ENCODE measurements at places on chromosomes 2 and 18.
A peak's percentile ranks its signal among the peaks of the same experiment; 100 is the strongest.

- DNase-seq, result no peak
These were observed 11.6 kb upstream of the MRPL19 start for GRCh38 chr2:75634945-75635344.

GRCh38 chr2:26455037-26455669 lies 22.8 kb downstream of the OTOF start:
- DNase-seq, result no peak

DNA sequence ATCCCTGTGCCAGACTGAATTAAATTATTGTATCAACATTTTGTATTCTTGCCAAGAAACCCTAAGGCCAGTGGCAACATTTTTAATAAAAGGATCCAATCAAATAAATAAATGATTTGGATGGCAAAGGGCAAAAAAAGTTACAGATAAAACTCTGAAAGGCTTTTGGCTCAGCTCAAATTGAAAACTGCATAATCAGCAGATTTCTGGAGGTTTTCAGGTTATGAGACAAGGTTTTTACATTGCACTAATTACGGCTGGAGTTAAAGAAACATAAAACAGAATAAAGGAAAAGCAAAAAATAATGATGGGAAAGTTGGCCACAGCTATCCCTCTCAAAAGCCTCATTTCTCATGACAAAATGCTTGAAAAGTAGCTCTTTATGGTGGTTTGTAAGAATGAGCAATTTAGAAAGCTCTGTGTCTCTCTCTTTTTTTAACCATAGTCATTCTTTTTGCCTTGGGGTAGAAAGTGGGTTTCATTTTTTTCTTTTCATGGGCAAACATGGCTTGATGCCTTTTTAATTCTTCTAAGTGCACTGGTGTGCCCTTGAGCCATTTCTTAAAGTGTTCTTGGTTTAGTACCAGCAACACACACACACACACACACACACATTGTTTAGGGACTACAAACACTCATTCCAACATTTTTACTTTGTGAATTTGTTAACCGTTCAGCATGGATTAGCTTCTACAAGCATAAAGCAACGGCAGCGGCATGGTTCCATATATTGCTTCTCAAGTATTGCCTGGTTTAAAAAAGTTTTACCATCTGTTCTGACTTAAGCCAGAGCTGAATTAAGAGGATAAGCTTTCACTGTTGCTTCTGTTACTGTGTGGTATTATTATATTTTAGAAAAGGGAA lies 747.1 kb upstream of the FSHR start:
- DNase-seq, result no peak

DNA sequence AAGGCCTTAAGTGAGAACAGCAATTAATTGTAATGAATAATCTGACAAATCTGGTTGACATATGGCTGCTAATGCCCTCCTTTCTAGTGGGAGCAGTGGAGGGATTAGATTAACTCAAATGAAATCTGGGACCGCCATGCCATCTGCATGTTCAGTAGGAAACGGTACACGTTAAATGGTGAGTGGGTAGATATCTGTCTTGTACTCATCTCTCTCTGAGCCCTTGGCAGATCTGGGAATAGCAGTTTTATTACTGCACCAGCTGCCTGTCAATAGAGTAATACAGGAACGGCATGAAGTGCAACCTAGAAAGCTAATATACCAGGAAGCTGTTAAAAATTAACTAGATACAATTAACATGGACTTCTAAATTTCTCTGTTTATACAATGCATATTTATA lies 258.8 kb downstream of the GPD2 start:
- DNase-seq, result no peak

DNA sequence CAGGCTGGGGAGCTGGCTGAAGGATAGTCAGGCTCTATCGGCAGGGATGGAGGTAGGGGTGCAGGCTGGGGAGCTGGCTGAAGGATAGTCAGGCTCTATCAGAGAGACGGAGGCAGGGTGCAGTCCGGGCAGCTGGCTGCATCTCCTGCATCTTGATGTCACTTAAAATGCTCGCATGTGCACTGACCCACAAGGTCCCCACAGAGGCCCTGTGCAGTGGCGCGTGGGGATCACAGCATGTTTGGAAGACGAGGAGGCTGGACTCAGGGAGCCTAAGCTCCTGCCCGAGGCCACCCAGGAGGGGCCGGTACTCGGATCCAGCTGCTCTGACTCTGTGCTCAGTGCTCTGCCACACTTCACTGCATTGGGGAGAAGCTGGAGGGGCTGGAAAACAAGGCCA lies 189.0 kb upstream of the HDAC4 start:
- no peak for DNase-seq

DNA sequence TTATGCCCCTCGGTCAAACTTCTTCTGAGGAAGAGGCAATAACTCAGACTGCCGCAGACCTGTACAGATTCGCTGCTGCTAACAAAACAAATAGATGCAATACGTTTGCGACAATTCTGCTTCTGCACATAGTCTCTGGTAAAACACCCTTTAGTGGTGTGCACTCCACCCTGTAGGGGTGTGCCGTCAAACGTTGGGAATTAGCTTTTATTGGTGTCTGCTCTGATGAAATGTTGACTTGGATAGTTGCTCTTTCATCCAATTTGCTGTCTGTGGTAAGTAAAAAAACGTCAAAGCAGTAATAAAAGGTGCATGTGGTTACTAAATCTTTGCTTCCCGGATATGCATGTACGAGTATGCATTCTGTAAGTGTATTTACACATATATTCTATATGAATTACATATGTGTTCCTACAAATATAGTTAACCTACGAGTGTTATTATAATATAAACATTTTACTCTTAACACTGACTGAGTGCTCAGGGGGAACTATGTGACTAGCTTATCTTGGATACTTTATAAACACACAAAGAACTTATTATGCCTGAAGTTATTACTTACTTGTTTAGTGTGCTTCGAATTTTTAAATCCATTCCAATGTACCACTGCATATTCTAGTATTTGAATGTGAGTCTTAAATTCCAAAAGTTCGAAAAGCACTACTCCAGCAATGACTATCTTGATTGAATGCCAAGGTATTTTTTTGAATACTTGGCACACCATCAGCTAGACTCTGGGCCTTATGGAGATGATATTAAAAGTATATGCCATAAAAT lies 610.2 kb downstream of the ZEB2 start:
- no peak for DNase-seq

DNA sequence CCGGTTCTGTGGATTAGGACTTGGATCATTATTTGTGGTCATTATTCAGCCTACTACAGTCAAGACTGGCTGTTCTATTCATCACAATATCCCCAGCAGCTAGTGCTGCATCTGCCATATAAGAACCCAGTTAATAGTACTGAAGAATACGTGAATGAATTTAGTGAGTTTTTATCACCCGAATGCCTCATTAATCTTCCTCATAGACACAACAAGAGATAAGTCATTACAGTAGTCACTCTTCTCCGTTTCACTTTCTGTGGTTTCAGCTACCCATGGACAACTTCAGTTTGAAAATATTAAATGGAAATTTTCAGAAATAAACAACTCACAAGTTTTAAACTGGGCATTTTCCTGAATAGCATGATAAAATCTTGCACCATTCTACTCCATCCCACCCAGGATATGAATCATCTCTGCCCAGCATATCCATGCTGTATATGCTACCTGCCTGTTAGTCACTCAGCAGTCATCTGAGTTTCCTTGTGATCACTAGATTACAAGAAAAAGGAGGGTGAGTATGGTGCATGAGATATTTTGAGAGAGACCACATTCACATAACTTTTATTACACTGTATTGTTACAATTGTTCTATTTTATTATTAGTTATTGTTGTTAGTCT lies 363.7 kb upstream of the CHAC2 start:
- no peak for DNase-seq

DNA sequence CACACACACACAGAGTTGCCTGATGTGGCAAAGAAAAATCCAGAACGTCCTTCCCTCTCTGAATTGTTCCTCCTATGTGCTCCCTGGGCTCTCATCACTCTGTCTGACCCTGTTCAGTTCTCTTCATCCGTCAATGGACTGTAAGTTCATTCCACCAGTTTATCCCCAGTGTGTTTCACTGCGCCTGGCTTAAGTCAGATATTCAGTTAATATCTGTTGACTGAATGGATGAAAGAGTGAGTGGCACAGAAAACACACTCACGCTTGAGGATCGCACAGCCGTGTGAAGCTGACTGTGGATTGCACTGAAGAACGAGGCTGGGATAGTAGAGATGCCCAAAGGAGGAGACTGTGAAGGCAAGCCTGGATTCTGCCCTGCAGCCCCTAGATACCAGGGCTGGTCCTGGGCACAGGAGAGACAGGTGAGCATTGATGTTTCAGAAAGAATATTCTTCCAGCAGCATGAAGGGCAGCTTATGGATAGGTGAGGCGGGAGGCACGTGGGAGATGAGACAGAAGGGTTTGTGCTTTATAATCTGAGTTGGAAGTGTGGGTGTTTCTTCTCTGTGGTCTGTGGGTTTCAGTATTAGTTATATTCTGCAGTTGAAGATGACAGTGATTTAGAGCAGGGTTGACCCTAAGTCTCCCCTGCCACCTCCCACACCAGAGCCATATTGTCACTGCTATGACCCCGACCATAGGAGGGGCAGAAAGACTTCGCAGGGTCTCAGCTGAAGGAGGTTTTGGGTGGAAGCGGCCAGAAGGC lies 129.9 kb downstream of the SOCS6 start:
- peak; percentile 5 for DNase-seq

GRCh38 chr2:216350214-216350791 lies 22.0 kb downstream of the MARCHF4 start:
- peak; percentile 17 for DNase-seq

DNA sequence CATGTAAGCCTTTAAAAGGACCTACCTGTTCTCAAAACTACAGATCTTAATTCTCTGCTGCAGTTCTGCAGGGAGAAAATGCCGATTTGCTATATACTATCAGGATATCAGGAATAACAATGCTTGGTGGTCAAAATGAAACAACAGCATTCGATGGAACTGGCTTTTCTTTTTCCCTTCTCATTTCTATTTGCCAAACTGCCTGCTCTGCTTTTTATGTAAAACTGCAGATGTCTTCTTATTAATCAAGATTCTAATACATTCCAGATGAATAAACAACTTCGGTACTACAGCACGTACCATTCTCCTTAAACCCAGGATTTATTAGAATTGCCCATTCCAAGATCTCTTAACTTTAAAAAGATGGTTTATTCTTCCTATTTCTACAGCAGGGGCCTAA lies 100.9 kb downstream of the ZNF521 start:
- DNase-seq, result no peak

DNA sequence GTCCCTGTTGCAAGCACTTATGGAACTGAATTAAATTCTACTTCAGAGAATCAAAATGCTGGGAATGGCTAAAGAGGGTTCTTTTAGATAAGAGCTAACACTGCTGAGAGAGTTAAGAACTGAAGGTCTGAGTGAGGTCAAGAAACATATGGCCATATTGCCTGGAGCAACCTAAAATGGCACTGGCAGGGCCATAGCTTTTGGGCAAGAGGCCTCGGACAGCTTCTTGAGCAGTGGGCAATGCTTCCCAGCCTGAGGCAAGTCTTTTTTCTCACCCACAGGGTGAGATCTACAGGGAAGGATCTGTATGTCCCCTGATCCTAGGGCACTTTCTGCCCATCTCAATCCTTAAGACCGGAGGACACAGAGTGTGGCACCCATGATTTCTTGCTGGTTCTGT lies 244.6 kb upstream of the NT5C1B start:
- DNase-seq, result no peak

- DNase-seq, result no peak
These were observed 11.1 kb upstream of the MOCOS start for GRCh38 chr18:36176177-36176584.

GRCh38 chr2:151918308-151918707 lies 90.1 kb upstream of the ARL5A start:
- DNase-seq, result no peak

DNA sequence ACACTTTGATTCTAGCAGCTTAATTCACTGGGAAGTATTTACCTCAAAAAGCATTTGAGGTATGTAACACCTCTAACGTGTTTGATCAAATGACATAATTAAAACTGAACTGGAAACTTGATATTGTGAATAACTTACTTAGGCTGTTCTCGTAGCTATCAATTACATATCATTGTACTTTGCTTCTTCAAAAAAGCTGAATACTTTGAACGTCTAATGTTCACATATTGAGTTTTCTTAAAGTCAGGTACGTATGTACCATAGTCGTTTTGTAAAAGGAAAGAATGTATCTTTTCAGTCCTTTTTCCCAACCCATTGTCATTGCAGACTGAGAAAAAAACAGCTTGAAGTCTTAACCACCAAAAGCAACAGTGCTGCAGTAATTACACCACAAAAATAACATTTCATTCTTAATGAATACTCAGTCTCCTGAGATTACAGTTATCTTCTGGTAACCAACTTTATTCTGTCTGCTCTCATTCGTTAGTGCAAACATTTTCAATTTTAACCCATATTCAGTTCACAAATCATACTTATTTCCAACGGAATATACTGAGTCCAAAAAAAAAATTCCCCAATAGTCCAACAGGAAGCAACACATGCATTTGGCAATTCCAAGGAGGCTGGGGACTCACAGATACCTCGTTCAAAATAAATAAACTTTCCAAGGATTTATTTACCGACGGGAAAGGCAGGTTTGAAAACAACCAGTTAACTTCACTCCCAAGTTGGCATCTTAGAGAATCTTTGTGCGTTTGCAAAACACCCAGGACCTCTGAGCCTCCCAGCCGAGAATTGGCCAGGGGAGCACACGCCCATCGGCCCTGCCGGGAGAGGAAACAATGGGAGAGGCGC lies 1.1 kb downstream of the CHN1 start:
- no peak for DNase-seq

GRCh38 chr2:237314198-237314597 lies 99.8 kb downstream of the COL6A3 start:
- no peak for DNase-seq
